ENCODE measurements at places on chromosomes 16 and 17.

- no peak overlapping the region for H3K4me3 ChIP-seq
- DNase-seq = no peak
- H3K27ac ChIP-seq = no peak overlapping the region
Measured at GRCh38 chr17:50312308-50312707, 33.6 kb upstream of the XYLT2 start.

DNA sequence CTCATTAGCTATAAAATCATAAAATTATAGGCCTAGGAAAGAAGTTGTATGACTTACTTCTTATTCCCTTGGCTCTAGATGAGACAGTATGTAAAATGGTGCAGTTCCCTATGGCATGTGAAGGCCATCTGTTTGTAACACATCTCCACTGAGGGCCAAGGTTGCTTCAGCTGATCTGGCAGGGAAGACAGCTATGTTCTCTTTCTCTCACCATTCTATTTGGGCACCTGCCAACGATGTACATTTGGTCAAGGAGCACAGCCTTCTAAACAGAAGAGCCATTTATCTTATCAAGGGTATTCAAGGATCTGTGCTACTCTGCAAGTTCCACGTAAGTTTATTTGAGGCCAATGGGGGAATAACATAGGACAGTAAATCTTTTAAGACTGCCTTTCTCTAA is 129.8 kb upstream of the TOM1L1 start:
- H3K27me3 ChIP-seq = no peaks in the 10 kb centered on the region
- no peaks in the 10 kb centered on the region for H3K4me1 ChIP-seq
- no peaks in the 10 kb centered on the region for H3K36me3 ChIP-seq
- no peak overlapping the region for H3K4me3 ChIP-seq
- no peak for DNase-seq

GRCh38 chr16:68873635-68874471 is 30.5 kb downstream of the TANGO6 start:
- DNase-seq = no peak
- no peaks in the 10 kb centered on the region for H3K27me3 ChIP-seq
- H3K4me1 ChIP-seq = peaks cover 2% of the 10 kb centered on the region
- H3K36me3 ChIP-seq = peaks cover 10% of the 10 kb centered on the region
- H3K4me3 ChIP-seq = no peak overlapping the region

DNA sequence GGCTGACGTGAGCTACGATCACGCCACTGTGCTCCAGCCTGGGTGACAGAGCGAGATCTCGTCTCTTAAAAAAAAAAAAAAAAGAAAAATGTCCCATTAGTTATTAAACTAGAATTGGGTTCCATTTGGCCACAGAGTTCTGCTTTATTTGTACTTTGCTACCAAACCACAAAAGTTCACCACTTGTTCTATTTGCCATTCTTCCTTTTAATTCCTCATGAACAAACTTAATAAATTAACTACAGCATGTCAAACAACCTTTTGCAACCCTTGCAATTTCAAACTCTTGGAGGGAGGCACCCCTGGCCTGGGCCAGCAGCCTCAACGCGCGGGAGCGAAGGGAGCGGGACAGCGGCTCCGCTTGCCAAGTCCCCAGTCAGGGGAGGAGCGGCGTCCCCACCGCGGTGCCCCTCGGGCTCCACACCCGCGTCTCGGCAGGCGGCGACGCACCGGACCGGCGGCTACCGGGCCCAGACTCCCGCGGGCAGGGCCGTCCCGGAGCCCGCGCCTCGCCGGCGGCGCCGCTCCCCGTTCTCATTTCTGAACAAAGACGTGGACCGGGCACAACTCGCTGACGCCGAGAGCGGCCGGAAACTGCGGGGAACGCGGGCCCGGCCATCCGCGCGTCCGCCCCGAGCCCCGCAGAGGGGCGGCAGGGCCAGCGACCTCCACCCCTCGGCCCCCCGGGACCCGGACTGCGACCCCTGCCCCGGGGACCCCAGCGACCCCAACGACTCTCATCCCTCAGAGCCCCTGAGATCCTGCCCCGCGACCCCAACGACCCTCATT is 775 bp downstream of the CYTH1 start:
- peak; percentile 41 for DNase-seq
- H3K27me3 ChIP-seq = no peaks in the 10 kb centered on the region
- peak overlapping the region; percentile 83 for H3K27ac ChIP-seq
- peak overlapping the region; percentile 80 for H3K4me3 ChIP-seq
- peaks cover 58% of the 10 kb centered on the region for H3K4me1 ChIP-seq
- H3K36me3 ChIP-seq = peaks cover 3% of the 10 kb centered on the region

DNA sequence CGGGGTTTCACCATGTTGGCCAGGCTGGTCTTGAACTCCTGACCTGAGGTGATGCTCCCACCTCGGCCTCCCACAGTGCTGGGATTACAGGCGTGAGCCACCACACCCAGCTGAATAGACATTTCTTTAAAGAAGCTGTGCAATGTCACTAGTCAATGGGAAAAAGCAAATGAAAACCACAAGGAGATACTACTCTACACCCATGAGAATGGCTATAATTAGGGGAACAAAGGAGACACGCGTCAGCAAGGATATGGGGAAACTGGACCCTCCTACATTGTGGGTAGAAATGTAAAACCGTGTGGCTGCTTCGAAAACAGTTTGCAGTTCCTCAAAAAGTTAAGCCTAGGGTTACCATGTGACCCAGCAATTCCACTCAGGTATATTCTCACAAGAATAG is 103.4 kb downstream of the VPS53 start:
- H3K36me3 ChIP-seq = no peaks in the 10 kb centered on the region
- no peaks in the 10 kb centered on the region for H3K27me3 ChIP-seq
- H3K4me3 ChIP-seq = no peak overlapping the region
- H3K27ac ChIP-seq = no peak overlapping the region
- DNase-seq = no peak

- no peak overlapping the region for H3K27ac ChIP-seq
- no peak for DNase-seq
Measured at GRCh38 chr16:87725596-87726235, 40.1 kb downstream of the KLHDC4 start.

DNA sequence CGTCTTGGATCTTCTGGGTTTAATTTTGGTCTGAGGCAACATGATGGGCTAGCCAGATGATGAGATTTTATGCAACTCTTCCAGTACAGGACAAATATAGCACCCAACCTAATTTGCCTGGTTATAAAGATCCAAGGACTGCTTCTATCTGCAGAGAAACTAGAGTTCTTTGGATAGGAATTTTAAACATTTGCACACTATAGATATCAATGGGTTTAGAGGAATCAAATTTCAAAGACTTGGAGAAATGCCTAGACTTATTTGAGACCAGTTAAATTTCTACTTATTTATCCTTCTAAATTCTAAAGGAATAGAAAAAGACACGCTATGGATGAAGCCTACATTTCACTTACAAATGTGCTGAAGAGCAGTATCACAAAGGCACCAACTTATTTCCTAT is 12.6 kb downstream of the PMFBP1 start:
- H3K4me3 ChIP-seq = no peak overlapping the region
- no peaks in the 10 kb centered on the region for H3K36me3 ChIP-seq
- no peak for DNase-seq
- H3K27me3 ChIP-seq = no peaks in the 10 kb centered on the region
- H3K27ac ChIP-seq = no peak overlapping the region
- no peaks in the 10 kb centered on the region for H3K4me1 ChIP-seq

- no peak overlapping the region for H3K4me3 ChIP-seq
- peaks cover 41% of the 10 kb centered on the region for H3K27me3 ChIP-seq
- peaks cover 5% of the 10 kb centered on the region for H3K4me1 ChIP-seq
- no peaks in the 10 kb centered on the region for H3K36me3 ChIP-seq
- DNase-seq = no peak
Measured at GRCh38 chr16:81928271-81928918, 82.9 kb downstream of the SDR42E1 start.

DNA sequence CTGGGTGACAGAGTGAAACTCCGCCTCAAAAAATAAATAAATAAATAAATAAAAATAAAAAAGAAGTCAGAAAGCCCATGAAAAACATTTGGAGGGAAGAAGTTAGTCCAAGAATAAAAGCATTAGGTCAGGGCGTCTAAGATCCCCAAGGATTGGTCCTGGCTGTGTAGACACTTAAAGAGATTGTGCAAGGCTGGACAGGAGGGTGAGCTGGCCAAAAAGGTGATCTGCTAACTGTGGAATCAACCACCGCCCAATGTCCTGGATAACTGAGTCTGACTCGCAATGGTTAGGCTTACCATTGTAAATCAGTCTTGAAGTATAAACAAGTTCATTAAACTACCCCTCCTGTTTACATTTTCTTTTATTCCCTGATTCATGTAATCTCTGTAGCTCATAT is 8.8 kb upstream of the ABCA8 start:
- H3K36me3 ChIP-seq = no peaks in the 10 kb centered on the region
- H3K27me3 ChIP-seq = no peaks in the 10 kb centered on the region
- no peaks in the 10 kb centered on the region for H3K4me1 ChIP-seq
- H3K4me3 ChIP-seq = no peak overlapping the region

- DNase-seq = no peak
- H3K4me1 ChIP-seq = 0 out of 2 replicates have a peak, but pooled peaks cover 5% of the 10 kb centered on the region
- H3K36me3 ChIP-seq = no peaks in the 10 kb centered on the region
- no peak overlapping the region for H3K27ac ChIP-seq
Measured at GRCh38 chr16:47574091-47575054, 113.2 kb downstream of the PHKB start.
